Suprapubic skin (tissue), 4 donors: ENCODE measurements at places on chromosomes 12 and 14.

DNA sequence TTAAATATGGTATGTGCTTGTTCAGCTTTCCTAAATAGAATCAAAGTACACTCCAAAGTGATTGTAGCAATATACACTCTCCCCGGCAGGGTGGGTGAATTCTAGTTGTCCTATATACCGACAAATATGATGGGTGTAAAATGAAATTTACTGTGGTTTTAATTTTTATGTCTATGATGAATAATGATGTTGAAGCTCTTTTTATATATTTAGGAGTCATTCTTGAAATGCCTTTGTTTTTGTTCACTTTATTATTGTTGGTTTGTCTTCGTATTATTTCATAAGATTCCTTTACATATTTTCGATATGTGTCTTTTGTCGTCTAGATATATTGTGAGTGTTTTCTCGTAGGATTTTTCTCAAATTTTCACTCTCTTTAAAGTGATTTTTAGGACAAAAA lies 105.7 kb downstream of the PDE3A start:
- DNase-seq = no peak

GRCh38 chr14:100332797-100333196 lies 9.7 kb downstream of the SLC25A47 start:
- DNase-seq = no peak

- peak; percentile 78 for DNase-seq
These were observed 1.8 kb upstream of the AHNAK2 start for GRCh38 chr14:104979758-104980610.

DNA sequence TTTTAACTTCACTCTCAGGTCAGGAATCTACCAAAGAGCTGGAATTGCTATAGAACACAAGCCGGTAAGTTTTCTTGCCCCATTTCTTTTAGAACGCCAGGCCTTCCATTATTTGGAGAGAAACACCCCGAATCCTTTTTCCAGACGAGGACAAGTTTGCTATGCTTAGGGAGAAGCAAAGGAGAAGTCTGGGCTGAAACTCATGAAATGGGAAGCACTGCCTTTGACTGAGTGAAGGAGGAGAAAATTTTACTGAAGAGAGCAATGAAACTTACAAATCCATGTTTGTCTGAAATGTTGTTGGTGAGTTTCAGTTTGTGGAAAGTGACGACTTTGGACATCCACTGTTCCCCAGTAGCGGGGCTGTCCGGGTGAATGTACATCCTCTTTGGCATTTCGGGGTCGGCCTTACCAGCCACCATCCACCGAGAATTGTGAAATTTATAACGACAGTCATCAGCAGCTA lies 3.3 kb downstream of the TBX3 start:
- DNase-seq = no peak

DNA sequence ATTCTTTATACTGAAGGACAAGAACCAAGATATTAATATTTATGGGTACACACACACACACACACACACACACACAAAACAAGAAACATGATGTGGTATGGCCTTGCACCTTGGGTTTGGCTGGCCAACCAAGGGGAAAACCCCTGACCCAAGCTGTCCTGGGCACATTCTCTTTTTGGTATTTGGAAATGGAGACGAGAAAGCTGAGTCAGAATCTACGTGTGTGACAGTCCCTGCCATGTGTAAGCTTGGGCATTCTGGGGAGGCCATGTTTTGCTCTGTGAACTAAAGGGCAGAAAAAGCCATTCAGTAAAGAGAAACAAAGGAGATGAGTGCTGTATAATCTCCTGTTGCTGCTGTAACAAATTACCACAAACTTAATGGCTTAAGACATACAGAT lies 35.6 kb downstream of the PTGER2 start:
- no peak for DNase-seq
